ENCODE measurements at places on chromosomes 5 and 9.

DNA sequence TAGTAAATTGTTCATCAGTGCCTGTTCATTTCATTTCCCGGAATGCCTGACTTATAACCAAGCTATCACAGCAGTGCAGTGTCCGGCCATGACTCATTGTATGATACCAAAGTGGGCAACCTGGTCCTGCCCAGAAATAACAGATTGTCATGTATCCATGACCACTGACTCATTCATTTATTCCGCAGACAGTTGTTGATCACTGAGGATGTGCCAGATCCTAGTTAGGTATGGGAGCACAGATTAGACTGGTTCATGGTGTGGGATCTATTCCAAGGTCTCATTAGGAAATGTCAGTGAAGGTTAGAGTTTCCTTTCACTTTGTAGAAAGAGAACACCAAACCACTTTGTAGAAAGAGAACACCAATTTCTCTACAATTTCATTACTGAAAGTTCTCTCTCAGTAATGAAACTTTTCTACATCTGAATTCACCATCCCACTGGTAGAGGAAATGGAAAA, 8.7 kb downstream of the NREP start:
- DNase-seq, result no peak

DNA sequence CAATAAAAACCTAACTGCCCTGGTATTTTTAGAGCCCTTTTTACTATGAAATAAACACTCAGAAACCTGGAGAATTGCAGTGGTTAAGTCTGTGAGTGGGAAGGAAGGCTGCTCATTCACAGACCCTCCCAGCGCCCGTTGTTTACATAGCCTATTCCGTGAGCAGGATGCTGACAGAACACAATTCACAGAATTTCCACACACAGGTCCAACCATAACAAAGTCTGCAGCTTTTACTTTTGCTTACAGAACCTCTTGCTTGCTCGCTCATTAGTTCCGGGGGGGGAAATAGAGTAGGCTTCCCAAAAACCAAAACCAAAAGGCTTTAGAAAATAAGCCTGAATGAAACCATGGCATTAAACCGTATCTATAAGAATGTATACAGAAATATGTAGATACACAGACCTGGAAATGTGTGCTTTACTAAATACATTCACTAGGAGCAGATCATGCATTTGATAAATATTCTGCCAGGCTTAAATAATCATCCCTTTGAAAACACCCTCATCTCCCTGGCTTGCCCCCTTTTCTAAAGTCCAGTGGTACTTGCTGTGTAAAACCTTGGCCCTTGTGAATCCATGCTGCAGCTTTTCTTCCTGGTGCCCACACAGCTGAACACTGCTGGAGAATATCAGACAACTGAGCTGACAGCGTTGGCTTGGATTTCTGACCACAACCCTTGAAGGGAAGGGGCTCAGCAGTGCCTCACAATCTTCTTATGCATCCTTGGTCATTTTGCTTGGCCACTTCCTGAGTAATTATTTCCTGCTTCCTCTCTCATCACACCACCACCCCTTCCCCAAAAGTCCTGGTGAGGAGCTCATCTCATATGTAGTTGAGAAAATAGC, 128.0 kb downstream of the FANCC start:
- DNase-seq, result no peak

DNA sequence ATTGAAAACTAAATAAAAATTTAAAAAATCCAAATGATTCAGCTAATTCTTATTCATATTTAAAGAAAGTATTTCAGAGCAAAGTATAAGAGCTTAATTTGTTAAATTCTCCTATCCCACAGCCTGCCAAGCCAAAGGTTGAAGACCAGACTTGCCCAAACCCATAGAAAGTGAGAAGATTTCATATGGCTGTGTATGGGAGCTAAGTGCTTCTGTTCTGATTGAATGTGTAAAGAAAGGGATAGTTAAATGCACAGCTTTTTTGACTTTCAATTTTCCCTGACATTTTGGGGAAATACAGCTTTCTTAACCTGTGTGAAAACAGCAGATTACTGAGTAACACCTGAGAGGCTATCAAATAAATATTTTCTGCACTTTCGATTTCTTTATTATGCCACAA, 125.0 kb upstream of the MTAP start:
- no peak for DNase-seq

DNA sequence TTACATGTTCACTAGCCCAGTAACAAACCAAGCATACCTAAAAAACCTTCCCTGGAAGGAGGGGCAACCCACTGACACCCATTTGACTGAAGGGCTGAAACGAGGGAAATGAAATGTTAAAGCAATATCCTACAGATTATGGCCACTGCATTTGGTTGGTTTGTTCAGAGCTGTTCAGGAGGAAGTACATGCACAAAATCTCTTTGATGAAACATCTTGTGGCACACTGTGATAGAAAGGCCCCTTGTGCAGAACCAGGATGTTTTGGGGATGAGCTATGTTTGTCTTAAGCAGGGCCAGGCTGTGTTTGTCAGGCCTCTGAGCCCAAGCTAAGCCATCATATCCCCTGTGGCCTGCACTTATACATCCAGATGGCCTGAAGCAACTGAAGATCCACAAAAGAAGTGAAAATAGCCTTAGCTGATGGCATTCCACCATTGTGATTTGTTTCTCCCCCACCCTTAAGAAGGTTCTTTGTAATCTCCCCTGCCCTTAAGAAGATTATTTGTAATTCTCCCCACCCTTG, 467.3 kb upstream of the PIK3R1 start:
- DNase-seq, result no peak

DNA sequence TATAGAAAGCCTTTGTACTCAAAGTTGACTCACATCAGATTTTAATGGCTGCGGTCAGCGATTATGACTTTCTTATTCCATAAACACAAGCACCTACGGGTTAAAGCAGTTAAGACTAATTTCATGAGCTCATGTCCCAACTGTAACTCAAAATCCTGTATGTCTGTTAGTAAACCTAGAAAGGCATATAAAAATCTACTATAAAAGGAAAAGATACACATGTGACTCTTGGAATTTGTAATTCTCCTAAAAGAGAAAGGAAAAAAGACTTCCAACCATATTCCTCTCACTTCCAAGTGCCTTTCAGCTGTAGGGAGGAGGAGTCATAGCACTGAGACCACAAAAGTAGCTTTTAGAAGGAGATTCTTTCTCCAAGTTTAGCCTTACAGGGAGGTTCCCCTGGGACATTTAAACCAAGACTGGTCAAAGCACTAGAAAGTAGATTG, 129.1 kb downstream of the EBF1 start:
- DNase-seq, result no peak

- no peak for DNase-seq
Observed at GRCh38 chr9:6978591-6978990, 220.8 kb downstream of the KDM4C start.

DNA sequence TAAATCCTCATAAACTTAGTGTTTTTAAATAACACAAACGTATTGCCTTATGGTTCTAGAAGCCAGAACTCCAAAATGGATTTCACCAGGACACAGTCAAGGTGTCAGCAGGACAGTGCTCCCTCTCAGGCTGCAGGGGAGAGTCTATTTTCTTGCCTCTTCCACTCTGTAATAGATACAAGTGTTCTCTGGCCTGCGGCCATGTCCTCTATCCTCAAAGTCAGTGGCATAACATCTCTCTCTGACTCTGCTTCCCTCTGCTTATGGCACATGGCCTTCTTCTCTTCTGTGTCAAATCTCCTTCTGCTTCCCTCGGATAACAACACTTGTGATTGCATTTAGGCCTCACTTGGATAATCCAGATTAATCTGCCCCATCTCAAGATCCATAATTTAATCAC, 129.4 kb upstream of the OR13F1 start:
- no peak for DNase-seq

- DNase-seq, result no peak
Observed at GRCh38 chr9:16619402-16619801, 251.1 kb downstream of the BNC2 start.

DNA sequence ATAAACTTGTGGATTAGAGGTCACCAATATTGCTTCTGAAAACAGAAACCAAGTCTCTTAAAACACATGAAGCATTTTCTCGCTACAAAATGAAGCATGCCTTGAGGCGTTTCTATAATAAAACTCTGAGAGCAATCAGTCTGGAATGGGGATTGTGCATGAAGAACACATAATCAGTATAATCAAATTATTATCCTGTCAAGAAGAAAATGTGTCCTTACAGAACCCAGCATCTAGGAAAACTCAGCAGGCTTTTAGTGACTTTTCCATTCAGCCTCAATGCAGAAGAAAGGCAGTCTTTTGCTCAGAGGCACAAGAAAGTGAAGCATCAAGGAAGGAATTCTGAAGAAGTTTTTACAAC, 121.9 kb downstream of the CDH18 start:
- no peak for DNase-seq

- no peak for DNase-seq
Observed at GRCh38 chr9:4214486-4214885, 85.4 kb downstream of the GLIS3 start.

DNA sequence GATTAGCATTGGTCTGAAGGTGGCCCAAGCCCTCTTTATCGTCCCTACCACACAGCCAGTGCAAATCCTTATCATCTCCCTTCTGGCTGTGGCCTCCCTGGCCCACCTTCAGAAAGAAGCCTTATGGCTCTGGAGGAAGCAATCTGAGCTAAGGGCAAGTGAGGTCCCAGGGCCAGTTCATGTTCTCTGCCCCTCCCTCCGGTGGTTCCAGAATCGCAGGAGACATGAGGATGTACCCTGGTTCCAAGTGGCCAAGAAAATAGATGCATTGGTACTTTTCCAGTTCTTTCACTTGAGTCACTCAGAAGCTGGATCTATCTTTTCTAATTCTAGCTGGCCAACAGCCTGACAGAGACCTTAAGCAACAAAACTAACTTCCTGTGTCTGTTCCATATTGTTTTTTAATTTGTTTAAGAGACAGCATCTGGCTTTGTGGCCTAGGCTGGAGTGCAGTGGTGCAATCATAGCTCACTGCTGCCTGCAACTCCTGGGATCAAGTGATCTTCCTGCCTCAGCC, 60.7 kb downstream of the LHFPL2 start:
- no peak for DNase-seq

DNA sequence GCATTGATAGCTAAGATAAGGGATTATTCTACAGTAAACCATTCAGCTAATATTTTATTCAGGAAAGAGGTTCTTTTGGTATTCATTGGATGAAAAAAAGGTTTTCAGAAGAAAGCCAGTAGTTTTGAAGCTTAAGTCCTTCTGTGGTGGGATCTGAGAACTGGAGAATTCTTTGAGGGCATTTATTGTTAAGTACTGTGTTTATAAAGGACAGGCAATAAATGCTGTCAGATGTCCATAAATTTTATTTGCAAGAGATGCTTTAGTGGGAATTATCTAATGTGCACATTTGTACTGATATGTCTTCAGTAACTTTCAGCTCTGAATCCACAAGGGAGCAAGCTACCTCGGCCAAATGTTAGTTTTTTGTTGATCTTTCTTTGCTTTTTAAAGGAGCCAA, 321.3 kb downstream of the MARCHF11 start:
- no peak for DNase-seq

GRCh38 chr5:177189416-177189815, 55.8 kb downstream of the NSD1 start:
- no peak for DNase-seq

DNA sequence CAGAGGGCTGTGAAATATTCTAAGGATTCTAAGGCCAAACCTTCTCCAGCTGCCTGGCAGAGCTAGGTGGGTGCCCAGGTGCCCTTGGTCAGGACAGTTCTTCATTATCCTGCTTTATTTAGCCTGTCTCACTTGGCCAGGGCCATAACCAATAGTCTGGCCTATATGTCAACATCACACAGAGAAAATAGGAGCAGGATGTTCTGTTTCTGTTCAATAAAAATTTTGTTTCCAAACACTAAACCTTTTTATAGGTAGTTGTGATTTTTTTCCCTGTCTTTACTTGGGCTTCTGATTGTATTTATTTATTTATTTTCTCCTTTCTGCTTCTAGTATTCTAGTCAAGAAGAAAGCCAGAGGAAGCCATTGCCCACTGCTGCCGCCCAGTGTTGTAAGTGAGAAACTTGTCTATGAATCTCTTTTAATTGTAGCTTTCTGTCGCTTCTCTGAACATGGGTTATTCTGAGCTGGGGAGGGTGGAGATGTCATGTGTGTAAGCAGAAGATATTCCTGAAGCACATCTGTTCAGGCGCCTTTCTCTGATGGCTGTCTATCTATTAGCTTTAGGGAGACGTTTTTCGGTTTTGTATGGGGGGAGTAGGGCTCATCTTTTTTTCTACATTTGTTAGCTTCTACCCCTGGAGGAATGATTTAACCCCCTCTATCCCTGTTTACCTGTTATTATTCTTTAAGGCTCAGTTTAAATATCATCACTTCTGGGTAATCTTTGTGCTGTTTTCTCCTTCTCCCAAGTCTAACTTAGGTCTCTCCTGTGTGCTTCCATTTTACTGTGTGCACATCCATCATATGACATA, 97.1 kb downstream of the UNC13B start:
- no peak for DNase-seq

- DNase-seq, result no peak
Observed at GRCh38 chr5:4570047-4570995, 569.8 kb upstream of the ADAMTS16 start.

DNA sequence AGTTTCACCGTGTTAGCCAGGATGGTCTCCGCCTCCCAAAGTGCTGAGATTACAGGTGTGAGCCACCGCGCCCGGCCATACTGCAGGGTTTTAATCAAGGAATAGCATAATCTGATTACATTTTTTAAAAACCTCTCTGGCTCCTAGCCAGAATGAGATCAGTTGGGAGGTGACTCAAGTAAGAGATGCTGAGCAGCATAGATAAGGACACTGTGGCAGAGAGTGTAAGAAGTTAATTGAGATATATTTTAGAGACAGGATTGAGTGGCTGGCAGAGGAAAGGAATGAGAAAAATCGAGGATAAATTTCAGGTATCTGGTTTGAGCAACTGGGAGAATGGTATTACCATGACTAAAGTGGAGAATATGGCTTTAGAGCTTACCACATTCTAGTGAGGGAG, 7.3 kb upstream of the RIGI start:
- DNase-seq, result no peak

- no peak for DNase-seq
Observed at GRCh38 chr5:612498-613424, 621 bp downstream of the CEP72 start.

- DNase-seq, result no peak
Observed at GRCh38 chr9:110512817-110513216, 66.7 kb downstream of the SVEP1 start.

GRCh38 chr9:95459851-95460517, 56.8 kb downstream of the PTCH1 start:
- no peak for DNase-seq

DNA sequence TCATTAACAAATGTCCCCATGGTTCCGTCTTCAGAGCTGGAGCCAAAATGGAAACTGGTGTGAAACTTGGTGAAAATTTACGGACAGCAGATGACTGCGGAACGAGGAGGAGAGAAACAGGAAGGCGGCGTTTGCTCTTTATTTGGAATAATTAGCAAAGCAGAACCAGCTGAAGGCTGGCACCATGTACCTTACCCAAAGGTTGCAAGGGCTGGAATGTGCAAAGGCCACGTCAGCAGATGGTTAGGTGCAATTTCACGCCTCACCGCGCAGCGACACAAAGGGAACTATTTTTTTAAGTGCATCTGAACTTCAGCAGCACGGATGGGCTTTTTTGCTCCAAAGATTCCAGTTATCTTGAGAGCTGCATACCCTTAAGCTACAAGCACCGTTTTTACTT, 127.4 kb downstream of the COL23A1 start:
- DNase-seq, result no peak

All from NCI-H1417 treated with DMSO at 0.1 percent for 48 hours (cell line).